ENCODE measurements at places on chromosomes 6 and 20.

GRCh38 chr6:40340196-40340595 lies 247.0 kb downstream of the LRFN2 start:
- DNase-seq = no peak

GRCh38 chr20:48957053-48957481 lies 35.6 kb downstream of the ARFGEF2 start:
- DNase-seq = no peak

- DNase-seq = no peak
Observed at GRCh38 chr6:112787371-112787770, 440.2 kb downstream of the RFPL4B start.

DNA sequence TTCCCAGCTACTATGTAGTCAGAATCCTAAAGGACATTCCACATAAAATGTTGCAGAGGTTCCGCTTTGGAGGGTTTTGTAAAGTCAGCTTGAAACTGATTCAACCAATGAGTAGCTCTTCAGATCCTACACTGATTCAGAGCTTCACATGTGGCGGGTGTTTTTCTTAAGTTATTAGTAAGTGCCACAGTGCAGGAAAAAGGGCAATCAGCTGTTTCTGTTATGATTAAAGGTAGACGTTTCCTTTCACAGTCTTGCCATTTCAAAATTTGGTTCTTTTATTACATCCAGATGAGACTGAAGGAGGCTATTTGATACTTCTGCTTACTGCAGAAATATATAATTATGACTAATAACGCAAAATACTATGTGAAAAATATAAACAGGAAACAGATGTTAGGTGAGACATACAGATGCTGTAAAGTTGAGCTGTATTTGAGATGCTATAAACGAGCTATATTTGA lies 443.9 kb downstream of the CDKAL1 start:
- DNase-seq = no peak

GRCh38 chr6:36098253-36098919 lies 31.9 kb upstream of the MAPK13 start:
- DNase-seq = no peak

- no peak for DNase-seq
Observed at GRCh38 chr20:19815553-19815991, 57.5 kb downstream of the RIN2 start.

DNA sequence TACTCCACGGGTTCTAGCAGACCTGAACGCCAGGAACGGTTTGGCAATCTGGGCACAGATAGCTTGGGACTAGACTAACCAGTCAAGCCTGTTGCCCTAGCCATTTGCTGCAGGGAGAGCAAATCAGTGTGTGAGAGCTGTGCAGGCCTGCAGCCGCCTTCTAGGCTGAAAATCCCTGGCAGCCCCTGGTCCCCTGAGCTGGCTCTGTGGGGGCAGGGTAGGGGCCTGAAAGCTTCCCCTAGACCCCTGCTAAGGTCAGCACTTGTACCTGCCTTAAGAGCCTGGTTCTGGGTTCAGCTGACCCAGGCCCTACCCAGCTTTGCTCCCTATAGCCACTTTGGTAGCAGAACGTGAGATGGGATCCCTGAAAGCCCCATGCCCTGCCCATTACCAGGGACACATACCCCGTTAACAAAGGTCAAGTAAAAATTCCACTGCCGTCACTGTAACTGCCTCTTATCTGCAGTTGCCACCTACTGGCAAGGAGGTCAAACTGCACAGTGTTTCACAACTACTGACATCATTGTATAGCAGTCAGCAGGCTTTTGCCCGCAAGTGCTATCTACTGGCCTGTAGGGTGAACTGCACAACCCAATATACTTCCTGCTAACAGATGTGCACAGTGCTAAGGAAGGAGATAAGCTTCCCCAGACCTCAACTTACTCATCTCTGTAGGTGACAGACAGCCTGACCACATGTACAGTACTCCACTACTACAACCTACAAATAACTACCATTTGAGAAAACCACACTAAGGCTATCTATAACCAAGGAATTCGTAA lies 95.1 kb upstream of the OLIG3 start:
- no peak for DNase-seq

DNA sequence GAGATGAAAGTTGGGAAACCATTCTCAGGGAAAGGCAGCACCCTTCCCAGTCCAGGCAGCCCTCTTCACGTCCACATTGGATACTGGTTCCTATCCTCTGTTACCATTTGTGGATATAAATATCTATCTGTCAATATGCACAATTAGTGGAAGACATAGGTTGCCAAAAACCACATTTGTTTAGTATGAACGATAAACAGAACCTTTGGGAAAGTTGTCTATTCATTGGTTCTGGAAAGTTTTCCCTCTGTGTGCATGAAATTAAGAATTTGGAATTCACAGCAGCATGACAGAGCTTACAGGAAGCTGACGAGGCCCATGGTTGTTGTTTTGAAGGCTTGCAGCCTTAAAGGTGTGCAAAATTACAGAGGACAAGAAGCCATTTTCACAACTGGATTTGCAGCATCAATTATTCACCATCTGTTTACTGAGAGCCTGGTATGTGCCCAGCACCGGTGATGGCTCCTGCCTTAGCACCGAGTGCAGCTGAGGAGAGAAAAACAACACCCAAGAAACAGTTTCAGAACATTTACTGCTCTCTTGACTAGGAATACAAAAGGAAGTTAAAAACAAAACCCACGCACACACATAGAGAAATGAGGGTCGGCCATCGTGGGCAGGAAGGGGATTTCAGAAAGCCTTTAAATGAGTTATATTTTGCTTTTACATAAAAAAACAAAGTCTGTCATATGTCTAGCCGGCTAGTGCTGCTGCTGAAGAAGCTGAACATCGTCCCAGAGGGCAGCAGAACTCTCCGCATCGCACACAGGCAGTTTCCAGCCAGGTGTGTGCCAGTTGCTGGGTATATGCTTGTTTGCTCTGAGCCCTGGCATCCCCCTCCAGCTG lies 319.6 kb downstream of the FARS2 start:
- DNase-seq = no peak

DNA sequence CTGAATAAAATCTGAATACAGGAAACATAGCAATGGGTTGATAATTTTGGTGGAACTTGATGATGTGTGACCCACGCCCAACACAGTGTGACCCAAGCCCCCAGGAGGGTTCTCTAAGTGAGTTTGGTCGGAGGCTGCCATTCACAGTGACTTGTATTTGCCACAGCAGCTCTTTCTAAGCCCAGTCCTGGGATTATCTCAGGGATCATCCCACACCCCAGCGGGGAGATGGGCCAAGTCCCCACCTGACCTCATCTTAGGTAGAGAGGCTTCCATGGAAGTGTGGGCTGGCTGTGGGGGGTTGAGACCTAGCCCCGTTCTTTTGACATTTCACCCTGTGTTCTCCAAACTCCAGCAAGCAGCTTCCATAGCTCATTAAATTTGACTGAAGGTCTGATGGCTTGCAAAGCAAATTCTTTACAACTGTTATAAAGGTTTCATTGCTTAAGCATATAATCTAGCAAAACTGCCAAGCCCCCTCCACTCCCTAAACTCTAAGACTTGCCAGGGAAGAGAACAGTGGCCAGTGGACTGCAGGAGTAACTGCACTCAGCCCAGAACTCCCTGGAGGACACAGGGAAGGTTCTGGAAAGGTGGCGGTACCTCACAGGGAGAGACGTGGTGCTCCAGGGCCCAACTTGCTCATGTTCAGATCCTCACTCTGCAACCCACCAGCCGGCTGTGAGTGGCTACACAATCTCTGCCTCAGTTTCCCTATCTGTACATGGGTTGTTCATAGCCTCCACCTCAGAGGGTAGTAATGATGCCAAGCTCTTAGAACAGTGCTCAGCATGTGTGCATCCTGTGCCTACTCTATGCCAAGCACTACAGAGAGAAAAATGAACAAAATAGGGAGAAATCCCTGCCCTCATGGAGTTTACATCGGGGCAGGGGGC lies 1.0 kb upstream of the PCK1 start:
- no peak for DNase-seq

DNA sequence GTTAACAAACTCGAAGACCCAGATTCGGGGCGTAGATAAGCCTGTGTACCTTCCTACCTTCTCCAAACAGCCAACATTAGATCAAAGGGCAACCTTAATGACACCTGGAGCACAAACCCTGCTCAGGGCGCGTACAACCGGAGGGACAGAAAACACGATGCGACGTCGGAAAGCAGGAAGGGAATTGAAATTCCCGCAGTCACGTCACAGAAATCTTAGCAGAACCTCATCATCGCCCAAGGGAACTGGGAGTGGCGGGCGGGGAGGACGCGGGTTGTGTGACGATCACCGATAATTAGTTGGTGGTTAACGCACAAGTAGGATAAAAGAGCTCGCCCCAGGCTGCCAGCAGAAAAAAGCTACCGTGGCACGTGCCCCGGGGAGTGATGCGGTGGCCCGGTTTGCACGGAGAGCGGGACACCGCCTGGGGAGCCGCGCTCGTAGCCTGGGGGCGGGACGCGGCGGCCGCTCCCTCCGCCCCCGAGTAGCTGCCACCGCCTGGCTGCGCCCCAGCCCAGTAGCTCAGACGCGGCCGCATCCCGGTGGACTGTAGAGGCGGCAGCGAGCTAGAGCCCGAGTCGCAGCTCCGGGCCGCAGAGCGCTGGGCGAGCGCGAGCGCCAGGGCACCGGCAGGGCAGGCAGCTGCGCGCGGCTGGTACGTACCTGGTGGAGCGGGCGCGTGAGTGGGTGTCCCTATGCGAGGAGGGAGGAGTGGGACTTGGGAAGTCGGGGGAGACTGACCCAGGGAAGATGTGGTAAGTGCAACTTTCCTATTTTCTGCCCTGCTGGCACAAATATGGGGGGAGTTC lies at the start of gene PKIB:
Gene PKIB (plus strand): TSS at position 525 of the 809 bp plus-strand sequence. CDS start 107,390 bp downstream, outside the sequence.
- peak; percentile 65 for DNase-seq

DNA sequence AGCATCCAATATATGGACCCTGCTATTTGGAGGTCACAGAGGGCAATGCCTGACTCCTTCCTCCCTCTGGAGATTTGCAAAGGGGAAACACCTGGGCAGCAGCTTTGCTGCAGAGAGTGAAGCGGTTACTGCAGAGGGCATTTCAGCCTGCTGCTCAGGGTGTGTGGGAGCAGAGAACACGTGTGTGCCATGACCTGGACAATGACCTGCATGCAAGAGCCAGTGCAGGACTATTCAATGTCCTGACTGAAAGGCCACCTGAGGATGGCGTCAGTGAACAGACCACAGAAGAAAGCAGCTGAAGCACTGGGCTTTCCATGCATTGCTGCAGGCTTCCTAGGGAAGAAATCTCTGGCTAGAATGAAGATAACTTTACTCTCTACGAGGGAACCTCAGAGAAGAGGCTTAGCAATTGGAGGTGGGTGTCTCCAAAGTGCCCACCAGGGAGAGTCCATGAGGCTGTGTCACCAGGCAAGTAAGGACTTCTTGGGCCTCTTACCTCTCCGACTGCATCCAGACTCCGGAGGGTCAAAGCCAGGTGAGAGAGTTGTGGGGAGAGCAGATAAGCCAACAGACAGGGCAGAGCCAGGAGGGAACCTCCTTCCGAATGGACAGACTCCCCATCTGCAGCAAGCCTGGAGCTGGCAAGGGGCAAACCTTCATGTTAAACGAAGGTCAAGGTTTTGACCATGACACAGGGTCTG lies 52.9 kb upstream of the PMEPA1 start:
- DNase-seq = no peak

DNA sequence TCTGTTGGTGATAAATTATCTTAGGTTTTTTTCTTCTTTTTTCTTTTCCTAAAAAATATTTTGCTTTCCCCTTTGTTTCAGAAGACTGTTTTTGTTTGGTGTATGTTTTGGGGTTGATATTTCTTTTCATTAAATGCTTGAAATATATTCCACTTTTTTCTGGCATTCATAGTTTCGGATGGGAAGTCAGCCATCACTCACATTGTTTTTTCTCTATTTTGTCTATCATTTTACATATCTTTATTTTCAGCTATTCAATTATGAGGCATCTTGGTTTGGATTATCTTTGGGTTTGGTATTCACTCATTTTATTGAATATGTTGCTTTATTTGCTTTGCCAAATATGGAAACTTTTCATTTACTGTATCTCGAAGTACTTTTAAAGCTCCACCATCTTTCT lies 600.5 kb upstream of the EYS start:
- DNase-seq = no peak

- no peak for DNase-seq
Observed at GRCh38 chr6:147029923-147030322, 174.3 kb upstream of the STXBP5 start.

DNA sequence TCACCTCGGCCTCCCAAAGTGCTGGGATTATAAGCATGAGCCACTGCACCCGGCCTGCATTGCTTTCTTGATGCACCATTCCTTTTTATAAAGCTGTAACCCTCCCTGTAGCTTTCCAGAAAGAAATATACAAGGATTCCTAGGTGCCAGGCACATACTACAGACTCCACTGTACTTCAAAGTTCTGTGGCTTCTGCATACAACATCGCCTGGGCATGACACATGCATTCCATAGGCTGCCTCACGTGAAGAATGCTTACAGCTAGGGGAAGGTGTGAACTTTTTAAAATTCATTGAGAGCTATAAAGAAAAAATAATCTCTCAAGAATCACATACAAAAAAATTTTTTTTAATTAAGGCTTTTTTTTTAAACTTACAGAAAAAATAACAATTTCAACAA lies 50.2 kb downstream of the TRAM2 start:
- DNase-seq = no peak

DNA sequence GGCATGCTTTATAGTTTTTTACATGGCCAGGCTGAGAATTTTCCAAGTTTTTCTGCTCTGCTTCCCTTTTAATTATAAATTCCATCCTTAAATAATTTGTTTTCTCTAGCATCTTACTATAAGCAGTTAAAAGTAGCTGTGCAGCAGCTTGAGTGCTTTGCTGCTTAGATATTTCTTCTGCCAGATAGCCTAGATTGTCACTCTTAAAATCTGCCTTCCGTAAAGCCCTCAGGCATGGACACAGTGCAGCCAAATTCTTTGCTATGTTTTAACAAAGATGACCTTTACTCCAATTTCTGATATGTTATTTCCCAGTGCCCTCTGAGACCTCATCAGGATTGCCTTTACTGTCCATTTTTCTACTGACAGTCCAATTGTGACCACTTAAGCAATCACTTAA lies 92.6 kb upstream of the SGK1 start:
- no peak for DNase-seq

DNA sequence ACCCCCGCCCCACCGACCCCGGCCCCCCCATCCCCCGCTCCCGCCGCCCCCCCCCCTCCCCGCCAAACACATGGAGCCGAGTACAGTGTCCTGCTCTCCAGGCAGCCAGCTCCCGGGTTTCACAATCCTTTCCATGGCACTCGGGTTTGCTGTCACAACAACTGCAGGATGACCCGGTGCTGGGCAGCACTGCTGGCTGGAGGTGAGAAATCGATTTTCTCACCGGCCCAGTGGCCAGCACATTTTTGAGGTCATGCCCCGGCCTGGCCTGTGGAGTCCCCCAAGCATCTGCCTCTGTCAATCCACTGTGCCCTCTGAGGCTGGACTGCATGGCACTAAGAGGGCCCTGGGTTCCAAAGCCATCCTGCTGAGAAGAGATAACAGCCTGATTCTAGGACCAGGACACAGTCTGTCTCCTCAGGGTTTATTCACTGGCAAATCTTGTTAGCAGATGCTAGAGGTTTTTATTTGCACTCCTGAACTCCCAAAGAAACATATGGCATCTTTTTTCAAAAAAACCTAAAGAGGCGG lies 129.5 kb downstream of the NFATC2 start:
- DNase-seq = peak; percentile 51

- no peak for DNase-seq
Observed at GRCh38 chr6:16007146-16007545, 121.7 kb upstream of the MYLIP start.

Measured in substantia nigra (tissue), 51 donors.